ENCODE measurements at places on chromosomes 7 and 10. TPM values are rescaled to one million over a fixed set of nuclear protein-coding genes. Genes with fewer than 3 reads are reported as not detected.

The C10orf62 gene
- not detected for total RNA-seq

DNA sequence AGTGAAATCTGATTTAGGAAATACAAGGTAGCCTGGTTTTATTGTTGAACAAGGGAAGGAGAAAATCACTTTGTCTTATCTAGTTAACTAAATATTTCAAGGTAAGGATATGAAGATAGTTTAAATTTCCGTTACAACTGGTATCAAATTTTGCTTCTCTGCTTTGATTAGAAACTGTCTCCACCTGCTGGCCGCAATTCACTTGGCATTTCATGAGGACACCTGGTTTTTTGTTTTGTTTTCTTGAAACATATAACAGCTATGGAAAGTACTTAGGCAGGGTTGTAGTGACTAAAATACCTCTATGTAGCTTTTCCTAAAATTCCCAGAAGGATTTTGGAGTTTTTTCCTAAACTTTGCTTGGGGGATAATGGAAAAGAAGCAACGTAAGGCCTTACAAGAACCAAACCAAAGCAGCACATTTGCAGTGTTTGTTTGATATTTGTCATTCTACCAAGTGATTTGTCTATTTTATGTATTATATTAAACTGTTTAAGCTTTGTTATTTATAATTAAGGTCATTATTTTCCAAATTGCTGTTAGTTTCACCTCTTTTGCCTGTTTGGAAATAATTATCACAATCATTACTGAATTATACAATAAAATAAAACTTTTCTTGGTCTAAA is 73.6 kb downstream of the AHCYL2 start:
- peak; percentile 71 for DNase-seq

GRCh38 chr10:34959786-34960185 is 130.4 kb downstream of the CUL2 start:
- no peak for DNase-seq

GRCh38 chr7:1244700-1245523 is 12.2 kb downstream of the UNCX start:
- DNase-seq = no peak

DNA sequence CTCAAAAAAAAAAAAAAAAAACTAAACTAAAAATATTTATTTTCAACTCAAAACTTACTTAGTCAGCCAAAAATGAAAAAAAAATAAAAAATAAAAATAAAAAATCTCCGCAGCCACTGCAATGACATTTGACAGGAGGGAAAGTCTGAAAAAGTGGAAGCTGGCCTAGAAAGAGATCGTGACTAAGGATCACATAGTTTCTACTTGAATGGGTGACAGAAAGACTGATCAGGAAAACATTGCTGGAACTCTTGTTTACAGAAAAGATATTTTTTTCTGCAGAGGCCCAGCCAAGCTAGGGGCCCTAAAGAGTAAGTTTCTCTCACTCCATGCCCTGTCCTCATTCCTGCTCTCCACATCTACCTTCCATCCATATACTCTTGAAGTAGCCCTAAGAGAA is 92.8 kb upstream of the KCND2 start:
- no peak for DNase-seq

GRCh38 chr7:4203626-4204512 is 478.2 kb upstream of the FOXK1 start:
- DNase-seq = no peak

DNA sequence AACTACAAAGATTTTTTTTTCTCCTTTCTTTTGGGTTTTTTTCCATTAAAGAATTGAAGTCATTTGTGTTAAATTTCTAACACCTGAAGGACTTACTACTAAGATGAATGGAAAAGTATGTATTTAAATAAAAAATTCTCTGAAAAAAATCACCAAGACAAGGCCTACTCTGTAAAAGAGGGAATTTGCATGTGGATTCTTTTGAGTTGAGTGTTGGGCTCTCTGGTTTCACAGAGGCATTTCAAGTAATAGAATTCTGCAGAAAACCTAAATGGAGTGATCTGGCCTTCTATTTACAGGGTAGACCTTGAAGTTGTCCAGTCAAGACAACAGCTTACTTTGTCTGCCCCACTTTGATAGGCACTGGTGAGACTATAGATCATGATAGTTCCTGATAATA is 4.1 kb downstream of the LRRC17 start:
- DNase-seq = no peak

- DNase-seq = no peak
Measured at GRCh38 chr7:95859429-95859828, 87.1 kb downstream of the DYNC1I1 start.

DNA sequence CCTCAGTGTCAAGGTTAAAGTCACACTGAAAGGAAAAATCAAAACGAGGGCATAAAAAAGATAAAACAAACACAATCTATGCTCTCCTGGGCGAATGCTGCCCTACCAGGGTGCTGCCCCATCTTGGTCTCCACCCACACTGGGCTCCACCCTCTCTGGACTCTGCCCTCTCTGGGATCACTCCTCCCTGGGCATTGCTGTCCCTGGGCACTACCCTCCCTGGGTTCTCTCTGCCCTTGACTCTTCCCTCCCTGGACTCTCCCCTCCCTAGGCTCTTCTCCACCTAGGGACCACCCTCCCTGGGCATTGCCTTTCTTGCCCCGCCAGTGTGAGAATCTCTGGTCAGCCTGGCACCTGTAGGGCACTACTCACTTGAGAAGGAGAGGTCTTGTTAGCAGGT is 8.6 kb downstream of the GDF2 start:
- DNase-seq = peak; percentile 88

Data from left colon (tissue), 2 donors.